ENCODE measurements at places on chromosomes 16 and 17.

- no peak for DNase-seq
These were observed 106.8 kb downstream of the BRIP1 start for GRCh38 chr17:61756561-61756960.

GRCh38 chr17:80097844-80098691 is 3.3 kb upstream of the GAA start:
- no peak for DNase-seq

DNA sequence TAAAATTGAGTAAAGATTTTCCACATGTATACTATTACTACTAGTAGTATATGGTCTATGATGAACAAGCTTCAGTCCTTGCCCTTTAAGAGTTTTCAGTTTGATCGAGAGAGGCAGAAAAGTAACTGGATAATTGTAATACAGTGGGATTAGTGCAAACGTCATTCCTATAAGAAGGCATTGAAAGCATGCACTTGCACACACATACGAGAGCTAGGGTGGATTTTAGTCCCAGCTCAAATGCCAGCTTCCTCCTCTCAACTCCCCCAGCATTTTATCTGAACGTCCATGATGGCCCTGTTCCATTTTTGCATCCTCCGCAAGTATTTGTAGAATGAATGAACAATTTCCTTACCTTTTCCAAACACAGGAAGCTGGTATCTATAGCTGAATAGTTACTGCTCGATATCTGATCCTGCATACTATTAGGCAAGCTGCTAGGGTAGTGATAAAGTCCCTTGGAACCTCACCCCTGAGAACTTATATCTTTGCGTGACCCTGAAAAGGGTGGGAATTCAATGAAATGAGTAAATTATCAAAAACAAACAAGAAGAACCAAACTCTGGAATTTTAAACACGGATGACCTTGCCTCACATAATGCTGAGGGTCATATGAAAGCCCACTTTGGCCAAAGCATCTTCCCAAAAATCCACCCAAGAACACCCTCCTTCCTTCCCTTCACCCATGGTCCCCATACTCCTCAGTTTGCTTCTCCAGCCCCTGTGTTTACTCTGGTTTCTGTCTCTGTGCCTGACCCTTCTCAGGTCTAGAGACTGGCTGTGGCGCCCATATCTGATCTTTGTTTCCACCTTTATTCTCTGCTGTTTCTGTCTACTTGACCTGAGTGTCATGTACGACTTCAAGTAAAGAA is 60.5 kb downstream of the TMEM100 start:
- DNase-seq = no peak

DNA sequence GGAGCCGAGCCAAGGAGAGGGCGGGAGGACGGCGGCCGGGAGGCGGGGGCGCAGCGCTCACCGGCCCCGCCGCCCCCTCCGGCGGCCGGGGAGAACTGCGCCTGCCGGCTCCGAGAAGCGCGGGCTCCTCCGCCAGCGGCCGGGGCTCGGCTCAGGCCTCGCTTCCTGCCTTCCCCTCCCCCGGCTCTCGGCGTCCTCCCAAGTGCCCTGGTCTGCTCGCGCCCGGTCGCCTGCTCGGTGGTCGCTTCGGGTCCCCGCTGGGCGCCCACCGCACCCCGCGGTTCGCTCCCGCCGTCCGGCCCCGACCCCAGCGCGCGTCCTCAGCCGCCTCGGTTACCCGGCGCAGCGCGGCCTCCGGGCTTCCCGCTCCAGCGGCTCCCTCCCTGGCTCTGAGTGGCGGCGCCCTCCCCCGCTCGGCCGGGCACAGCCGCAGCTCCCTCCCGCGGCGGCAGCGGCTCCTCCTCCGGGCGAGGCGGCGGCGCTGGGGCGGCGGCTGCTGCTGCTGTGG is 313 bp downstream of the UBTF start:
- peak; percentile 65 for DNase-seq

Measured in activated CD4-positive, alpha-beta T cell treated with anti-CD3 and anti-CD28 coated beads, Interleukin-2, amount 50 U/mL, for 1 hour (primary cell).